Stimulated activated CD4-positive, alpha-beta T cell treated with anti-CD3 and anti-CD28 coated beads, Interleukin-1b, Interleukin-23, amount 100 ng/mL, for 1 hour (primary cell): ENCODE measurements at places on chromosomes 2 and 18.

DNA sequence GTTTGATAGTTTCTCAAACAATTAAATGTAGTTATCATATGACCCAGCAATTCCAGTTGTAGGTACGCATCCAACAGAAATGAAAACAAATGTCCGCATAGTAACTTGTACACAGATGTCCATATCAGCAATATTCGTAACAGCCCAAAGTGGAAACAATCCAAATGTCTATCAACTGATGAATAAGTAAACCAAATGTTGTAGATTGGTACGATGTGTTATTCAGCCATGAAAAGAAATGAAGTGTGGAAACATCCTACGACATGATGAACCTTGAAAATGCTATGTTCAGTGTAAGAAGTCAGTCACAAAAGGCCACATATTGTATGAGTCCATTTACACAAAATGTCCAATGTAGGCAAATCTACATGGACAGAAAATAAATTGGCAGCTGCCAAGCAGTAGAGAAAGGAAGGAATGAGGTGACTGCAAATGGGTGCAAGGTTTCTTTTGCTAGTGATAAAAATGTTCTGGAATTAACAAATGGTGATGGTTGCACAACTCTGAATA, 26.9 kb downstream of the GAREM1 start:
- DNase-seq = no peak

GRCh38 chr18:6414723-6415417, at the start of gene L3MBTL4:
Gene L3MBTL4, minus strand, starts transcription at chr18:6414911. Its CDS starts 103,286 bp downstream, at chr18:6311625.
- no peak for DNase-seq

GRCh38 chr2:113213061-113213930, 39.5 kb downstream of the PSD4 start:
- no peak for DNase-seq

- DNase-seq = no peak
Observed at GRCh38 chr2:44655401-44655864, 286.1 kb upstream of the SIX3 start.

- DNase-seq = peak; percentile 39
Observed at GRCh38 chr2:230225486-230225885, at the start of gene SP140. Gene SP140, plus strand, starts transcription at chr2:230225736. Its CDS starts 109 bp downstream, at chr2:230225845.

- DNase-seq = no peak
Observed at GRCh38 chr2:88058191-88058590, 2.6 kb upstream of the KRCC1 start.

GRCh38 chr2:12284037-12284436, 432.7 kb upstream of the TRIB2 start:
- no peak for DNase-seq

DNA sequence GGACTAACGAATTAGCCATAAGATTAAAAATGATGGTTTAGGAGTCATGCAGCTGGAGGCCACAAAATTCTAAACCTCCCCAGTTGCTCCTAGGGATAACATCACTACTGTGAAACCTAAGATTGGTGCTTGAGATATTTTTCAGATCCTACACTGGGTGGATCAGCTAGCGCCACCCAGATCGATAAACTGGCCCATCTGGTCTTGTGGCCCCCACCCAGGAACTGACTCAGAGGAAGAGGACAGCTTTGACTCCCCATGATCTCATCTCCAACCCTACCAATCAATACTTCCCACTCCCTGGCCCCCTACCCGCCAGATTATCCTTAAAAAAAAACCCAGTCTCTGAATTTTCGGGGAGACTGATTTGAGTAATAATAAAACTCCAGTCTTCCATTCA, 5.5 kb downstream of the GALNT14 start:
- DNase-seq = no peak
